ENCODE measurements at places on chromosomes 4 and X.

DNA sequence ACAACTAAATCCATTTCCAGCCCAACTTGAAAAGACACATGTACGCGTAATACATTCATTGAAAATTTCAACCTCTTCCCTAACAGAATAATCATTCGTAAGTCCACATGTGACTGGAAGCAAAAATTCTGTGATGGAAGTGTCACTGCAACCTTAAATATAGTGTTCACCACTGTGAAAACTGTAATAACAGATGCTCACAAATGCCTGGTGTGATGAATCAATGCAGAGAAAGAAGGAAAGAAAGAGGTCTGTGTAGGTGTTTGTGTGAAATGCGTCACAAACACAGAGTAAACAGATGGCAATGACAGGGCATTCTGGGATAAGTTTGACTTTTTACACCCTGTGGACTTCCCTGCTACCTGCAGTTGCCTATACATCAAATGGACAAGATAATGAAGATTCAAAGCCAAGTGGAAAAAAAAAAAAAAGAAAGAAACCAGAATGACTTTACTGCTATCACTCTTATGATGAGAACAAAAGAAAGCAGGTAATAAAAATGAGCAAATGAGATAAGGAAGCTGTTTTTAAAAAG, 123.3 kb downstream of the EPHA5 start:
- no peak for DNase-seq

- no peak for DNase-seq
These were observed 76.6 kb downstream of the INTS12 start for GRCh38 chr4:105631818-105632400.

- DNase-seq = no peak
These were observed 40.5 kb upstream of the RELL1 start for GRCh38 chr4:37726666-37727065.

GRCh38 chr4:69642961-69643360, 3.5 kb upstream of the UGT2A2 start:
- DNase-seq = no peak

DNA sequence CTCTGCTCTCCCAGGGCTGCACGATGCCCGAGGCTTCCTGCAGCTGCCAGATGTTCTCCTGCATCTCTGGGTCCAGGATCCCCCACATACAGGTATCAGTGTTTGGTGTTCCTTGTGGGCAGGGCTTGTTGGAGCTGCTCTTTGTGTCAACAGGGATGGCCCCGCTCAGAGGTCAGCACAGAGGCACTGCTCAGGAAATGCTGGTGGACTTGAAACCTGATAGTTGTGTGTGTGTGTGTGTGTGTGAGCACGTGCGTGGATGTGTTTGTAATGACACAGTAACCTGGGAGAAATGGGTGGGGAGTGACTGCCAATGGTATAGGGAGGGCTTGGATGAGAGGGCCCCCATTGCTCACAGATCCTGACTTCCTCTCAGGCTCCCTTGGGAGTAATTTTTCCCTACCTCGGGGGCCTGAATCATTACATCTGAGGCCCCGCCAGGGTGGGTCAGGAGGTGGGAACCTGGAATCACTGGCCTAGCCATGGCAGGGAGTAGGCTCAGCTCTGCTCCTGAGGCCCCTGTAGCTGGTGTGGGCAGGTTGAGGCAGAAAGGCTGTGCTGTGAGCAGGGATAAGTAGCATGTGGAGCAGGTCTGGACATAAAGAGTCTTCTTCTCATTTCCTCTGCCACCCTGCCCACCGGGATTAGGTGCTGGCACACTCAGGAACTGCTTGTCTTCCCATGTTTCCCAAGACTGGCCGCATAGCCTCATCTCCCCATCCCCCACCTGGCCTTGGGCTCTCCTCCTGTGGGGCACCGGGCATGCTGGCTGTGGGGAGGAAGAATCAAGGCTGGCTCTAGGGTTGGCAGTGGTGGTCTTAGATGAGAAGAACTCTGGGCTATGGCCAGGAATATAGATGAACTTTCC, 2.5 kb upstream of the EFNB1 start:
- no peak for DNase-seq

DNA sequence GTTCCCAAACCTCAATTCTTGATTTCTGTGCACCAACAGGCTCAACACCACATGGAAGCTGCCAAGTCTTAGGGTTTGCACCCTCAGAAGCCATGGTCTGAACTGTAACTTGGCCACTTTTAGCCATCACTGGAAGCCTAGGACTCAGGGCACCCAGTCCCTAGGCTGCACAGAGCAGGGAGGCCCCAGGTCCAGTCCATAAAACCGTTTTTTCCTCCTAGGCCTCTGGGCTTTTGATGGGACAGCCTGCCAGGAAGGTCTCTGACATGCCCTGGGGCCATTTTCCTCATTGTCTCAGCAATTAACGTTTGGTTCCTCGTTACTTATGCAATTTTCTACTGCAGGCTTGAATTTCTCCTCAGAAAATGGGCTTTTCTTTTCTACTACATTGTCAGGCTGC, 1259.6 kb downstream of the RAPGEF2 start:
- DNase-seq = no peak

- no peak for DNase-seq
These were observed 2.5 kb upstream of the RS1 start for GRCh38 chrX:18674417-18674787.

DNA sequence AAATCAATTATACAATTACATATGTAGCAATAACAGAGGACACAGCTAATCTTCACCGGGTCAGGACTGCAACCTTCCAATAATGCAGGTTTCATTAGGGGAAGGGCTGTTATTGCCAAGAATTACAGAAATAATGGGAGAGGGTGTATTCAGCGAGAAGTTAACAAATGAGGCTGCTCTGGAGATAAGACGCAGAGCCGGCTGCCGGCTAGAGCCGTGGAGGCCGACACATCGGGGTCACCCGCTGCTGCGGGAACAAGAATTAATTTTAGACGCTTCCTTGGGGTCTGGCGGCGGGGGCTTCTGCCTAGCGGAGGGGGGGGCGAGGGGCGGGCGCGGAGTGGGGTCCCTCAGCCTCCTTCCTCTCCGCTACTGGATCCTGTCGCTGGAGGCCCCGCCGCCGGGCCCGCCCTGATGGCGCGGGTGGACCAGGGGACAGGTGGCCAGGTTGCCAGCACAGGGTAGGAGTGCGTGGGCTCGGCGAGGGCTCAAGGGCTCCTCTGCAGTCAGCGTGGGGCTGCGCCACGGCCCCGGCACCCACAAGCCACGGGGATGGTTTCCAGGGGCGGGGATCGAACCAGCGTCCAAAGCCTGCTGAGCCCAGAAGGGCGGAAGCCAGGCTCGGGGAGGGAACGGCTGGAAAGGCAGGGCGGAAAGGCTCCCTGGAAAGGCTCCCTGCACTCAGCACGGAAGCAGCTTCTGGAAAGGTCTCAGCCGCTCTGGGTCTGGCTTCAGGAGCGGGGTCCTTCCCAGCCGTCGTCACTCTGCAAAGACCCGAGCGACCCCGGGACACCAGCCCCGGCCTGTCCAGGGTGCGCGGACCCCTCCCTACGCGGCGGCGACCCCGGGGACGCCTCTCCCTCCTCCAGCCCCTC, 113.8 kb upstream of the NKX1-1 start:
- DNase-seq = no peak

- DNase-seq = no peak
These were observed 32.1 kb downstream of the HUWE1 start for GRCh38 chrX:53654376-53654775.

DNA sequence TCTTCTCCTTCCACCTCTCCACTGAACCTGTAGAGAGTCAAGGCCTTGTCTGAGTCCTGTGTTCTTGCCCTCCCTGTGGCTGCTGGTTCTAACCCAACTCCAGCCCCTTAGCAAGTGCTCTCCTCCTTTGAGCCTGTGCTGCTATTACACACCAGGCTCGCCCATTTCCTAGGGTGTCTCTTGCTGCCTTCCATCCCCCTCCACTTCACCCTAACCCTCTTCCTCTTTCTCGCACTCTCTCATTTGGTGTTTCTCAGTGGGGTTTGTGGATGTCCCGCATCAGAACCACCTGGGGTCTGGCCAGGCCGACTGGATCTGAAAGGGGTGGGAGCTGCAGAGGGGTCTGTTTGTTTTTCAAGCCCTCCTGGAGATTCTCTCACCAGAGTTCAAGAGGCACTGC, 156.7 kb downstream of the SPRY1 start:
- DNase-seq = no peak

DNA sequence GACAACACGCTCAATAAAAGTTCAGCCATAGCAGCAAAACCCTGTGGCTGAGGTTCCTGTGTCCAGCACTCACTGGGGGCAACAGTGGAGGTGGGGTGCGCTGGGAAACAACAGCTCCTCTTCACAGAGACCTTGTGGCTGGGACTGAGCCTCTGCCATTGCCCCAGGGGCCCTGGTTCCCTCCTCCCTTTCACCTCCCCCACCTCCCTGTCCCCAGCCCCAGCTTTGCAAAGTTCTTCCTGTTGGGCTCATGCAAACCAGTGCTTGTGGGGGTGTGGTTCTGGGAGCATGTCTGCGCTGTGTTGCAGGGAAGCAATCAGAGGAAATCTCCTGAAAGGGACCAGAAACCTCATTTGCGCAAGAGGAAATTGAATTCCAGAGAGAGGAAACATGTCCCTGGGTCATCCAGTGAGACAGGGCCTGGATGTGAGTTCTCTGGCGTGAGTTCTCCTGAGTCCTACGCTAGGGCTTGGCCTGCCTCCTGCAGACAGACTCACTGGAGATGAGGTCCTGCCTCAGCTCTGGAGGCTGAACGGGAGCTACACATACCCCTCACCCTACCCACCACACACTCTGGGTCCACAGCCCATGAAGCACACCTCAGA, 7.4 kb downstream of the FATE1 start:
- no peak for DNase-seq

- DNase-seq = no peak
These were observed 376.0 kb downstream of the BCOR start for GRCh38 chrX:39721566-39722279.

Data from cortex of kidney (tissue), 1 donor.